ENCODE measurements at places on chromosomes 2 and 18.
A peak's percentile ranks its signal among the peaks of the same experiment; 100 is the strongest.

DNA sequence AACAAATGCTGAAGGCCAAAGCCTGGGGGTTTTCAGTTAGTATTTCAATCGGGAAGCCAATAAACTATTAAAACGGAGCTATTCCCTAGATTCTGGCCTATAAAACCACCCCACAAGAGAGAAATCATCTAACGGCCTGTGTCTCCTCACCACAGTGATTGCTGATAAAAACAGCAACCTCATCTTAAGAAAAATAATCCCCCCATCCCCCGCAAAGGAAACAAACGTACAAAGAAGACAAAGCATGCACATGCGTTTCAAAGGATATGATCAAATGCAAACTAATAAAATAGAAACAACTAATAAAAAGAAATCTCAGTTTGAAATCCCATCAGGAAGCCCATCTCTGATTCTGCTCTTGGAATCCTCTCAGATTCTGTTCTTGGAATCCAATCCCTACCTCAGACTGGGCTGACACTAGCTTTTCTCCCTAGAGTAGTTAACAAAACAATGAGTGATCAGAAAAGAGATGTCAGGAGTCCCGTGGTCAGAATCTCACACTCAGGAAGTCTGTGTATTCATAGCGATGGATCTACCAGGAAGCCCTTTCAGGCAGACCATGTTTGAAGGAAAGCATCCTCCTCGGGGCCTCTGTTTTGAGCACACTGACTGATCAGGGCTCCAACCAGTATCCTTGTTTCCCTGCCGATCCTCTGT lies 150.7 kb downstream of the THADA start:
- no peak for DNase-seq

DNA sequence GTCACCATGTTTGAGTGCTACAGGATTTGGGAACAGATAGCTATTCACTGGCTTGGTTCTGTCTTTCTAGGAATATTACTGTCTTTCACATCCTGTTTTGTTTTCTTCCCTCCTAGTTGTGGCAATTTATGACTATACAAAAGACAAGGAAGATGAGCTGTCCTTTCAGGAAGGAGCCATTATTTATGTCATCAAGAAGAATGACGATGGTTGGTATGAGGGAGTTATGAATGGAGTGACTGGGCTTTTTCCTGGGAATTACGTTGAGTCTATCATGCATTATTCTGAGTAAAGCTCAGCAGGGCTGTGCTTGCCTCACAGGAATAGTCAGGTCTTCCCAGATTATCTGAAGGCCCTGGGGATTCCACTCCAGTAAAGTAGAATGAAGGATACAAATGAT lies 98.9 kb downstream of the ABI2 start:
- no peak for DNase-seq

- DNase-seq = no peak
Measured at GRCh38 chr2:479031-479430, 191.1 kb upstream of the ALKAL2 start.

DNA sequence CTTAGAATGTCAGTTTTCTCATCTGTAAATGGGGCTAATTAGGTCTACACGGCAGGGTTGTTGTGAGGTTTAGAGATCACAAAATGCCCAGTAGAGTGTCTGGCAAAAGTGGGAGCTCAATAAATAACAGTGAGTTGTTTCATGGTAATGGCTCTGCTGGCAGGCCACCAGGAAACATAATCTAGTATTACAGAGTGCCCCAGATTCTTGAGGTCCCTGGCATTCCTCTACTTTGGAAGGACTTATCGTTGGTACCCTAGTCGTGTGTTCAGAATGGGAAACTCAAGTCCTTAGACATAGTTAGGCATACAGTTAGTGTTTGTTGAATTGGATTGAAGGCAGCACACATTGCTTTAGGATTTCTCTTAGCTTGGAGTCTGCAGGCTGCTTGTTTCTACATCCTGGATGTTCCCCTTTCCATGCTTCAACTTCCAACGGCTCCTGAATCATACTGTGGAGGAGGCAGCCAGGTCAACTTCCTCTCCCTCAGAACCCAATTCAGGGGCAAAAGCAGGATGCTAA lies 161.5 kb upstream of the FOSL2 start:
- DNase-seq = no peak

GRCh38 chr2:19667085-19667484 lies 234.7 kb downstream of the TTC32 start:
- no peak for DNase-seq

- no peak for DNase-seq
Measured at GRCh38 chr2:37322368-37322767, 2.3 kb downstream of the PRKD3 start.

- no peak for DNase-seq
Measured at GRCh38 chr2:120844070-120844738, 108.5 kb downstream of the GLI2 start.

GRCh38 chr2:174052584-174052976 lies 87.4 kb upstream of the SP3 start:
- no peak for DNase-seq

DNA sequence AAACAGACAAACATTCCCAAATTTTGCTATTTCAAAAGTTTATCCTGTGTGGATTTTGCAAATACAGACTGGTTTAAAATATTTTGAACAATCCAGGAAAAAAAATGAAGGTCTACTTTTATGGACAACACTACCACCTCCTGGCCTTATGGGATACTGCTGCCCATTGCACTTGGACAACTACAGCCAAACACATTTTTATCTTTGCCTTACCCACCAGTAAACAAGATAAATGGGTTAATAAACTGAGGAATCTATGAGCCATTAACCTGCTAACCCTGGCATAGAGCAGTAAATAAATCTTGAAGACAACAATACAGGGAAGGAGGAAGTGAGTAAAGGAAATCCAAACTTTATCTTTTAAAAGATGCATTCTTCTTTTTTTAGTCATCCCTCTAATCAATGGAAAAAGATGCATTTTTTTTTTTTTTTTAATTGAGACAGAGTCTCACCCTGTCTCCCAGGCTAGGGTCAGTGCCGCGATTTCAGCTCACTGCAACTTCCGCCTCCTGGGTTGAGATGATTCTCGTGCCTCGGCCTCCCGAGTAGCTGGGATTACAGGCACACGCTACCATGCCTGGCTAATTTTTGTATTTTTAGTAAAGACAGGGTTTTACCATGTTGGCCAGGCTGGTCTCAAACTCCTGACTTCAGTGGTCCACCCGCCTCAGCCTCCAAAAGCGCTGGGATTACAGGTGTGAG lies 2.1 kb upstream of the SPIRE1 start:
- DNase-seq = no peak

- no peak for DNase-seq
Measured at GRCh38 chr2:239551206-239551605, 150.4 kb upstream of the HDAC4 start.

DNA sequence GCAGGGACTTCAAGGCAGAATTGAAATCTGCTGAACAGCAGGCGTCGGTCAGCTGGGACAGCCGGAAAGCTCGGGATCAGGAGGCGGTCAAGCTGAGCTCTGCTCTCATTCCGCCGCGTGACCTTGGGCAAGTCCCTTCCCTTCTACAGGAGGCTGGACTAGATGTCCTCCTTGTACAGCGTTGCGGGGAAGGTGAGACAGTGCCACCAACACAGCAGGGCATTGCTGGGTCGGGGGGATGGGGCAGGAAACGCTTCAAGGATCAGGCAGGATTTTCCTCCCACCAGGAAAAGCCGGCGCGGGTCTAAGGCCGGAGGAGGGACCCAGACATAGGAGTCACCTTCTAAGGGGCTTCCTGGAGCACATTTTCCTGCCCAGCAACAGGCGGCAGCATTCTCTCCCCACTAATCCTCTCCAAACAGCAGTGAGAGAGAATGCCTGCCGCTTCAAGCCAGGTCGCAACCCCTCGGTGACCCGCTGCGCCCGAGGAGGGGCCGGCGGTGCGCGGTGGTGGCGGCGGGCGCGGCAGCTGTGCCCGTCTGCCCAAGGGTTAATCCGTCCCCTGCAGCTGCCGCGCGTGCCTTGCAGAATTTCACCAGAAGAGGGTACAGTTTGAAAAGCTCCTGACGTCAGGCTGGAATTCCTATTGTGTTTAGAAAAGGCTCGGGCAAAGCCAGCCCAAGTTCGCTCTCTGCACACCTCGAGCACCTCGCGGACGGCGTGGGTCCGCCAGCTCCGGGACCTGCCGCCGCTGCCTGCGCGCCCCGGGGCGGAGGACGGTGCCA lies at the start of gene KCNF1:
KCNF1 (plus strand) TSS at position 644 of the 785 bp plus-strand sequence. CDS start 493 bp downstream, outside the sequence.
- DNase-seq = no peak

- DNase-seq = no peak
Measured at GRCh38 chr2:112671801-112672200, 26.1 kb downstream of the SLC20A1 start.

DNA sequence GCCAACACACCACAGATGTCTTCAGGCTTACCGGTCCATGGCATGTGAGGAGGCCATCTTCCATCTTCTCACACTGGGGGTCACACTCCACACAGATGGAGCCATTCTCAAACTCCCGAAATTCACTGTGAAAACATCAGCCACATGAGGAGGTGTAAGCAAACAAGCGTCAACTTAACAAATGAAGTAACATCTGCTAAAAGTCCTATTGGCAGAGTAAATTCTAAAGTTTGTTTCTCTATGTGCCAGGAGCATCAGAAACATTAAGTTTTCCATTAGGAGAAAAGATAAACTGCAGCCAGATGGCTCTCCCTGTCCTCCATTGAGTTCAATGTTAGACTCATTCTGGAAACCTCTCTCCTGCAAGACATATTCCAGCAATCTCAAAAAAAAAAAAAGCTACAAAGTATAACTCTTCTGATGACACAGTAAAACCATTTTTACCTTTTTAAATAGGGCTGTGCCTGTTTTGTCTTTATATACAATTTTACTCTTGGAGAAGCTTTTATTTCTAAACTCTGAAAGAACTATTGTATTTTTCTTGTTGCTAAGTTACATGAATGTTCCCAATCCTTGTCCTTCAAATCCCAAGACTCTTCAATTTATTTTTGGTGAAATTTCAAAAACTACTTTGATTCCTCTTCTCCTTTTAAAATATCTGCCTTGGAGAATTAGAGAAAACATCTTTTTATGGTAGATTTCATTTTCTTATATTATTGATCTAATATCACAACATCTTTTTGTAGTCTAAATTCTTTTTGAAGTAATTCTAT lies 865.3 kb downstream of the ERBB4 start:
- DNase-seq = no peak

DNA sequence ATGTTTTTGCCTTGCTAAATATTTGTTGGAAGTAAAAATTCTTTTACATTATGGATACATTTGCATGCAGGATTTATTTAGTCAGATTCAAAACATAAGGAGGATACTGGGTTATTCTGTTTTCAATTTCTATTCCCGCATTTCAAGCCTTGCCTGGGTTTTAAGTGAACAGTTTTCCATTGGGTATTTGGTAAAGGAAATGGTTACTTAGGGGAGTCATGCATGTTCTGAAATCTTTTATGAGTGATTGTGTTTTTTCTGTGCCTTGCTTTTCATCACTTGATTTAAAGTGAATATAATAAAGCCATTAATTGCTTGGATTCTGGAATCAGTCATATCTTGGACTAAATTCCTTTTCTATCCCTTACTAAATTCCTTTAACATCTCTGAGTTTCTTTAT lies 12.0 kb upstream of the SP9 start:
- DNase-seq = no peak

- peak; percentile 56 for DNase-seq
Measured at GRCh38 chr18:51666763-51667191, 469.3 kb upstream of the MEX3C start.

GRCh38 chr2:171394164-171394740 lies 39.5 kb downstream of the METTL8 start:
- DNase-seq = no peak

GRCh38 chr2:7020059-7020458 lies 102.8 kb downstream of the RNF144A start:
- no peak for DNase-seq

GRCh38 chr2:97751752-97752151 lies 38.4 kb downstream of the ZAP70 start:
- DNase-seq = no peak

- DNase-seq = no peak
Measured at GRCh38 chr2:207054521-207054920, 111.2 kb downstream of the KLF7 start.

DNA sequence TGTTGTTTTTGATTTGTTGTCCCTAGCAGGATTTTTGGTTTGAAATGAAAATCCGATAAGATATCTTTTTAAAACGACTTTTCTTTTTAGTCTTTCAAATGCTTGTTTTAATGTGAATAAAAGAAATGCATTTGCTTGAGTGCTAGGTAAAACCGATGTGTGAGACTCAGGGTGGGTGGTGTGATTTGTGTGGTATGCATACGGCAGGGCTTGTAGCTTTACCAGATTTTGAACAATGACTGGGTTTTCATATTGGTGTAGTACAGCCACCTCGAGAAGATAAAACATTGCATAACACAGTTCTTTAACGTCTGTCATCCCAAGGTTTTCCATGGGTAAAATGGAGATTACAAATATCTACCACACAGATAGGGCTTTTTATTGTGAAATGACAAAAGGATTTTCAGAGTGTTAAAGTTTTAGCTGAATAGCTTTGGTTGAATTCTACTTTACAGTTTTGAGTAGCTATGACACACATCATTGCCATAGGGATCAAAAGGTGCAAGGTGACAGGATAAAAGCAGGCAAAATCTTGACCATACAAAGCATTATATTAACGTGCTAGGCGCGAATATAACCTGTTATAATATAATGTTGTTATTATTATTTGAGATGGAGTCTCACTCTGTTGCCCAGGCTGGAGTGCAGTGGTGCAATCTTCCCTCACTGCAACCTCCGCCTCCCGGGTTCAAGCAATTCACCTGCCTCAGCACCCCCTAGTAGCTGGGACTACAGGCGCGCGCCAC lies 824 bp upstream of the ZNF638 start:
- DNase-seq = no peak

GRCh38 chr18:6796511-6796910 lies 67.0 kb downstream of the ARHGAP28 start:
- DNase-seq = no peak

GRCh38 chr2:37436323-37436722 lies 91.9 kb downstream of the QPCT start:
- DNase-seq = no peak

DNA sequence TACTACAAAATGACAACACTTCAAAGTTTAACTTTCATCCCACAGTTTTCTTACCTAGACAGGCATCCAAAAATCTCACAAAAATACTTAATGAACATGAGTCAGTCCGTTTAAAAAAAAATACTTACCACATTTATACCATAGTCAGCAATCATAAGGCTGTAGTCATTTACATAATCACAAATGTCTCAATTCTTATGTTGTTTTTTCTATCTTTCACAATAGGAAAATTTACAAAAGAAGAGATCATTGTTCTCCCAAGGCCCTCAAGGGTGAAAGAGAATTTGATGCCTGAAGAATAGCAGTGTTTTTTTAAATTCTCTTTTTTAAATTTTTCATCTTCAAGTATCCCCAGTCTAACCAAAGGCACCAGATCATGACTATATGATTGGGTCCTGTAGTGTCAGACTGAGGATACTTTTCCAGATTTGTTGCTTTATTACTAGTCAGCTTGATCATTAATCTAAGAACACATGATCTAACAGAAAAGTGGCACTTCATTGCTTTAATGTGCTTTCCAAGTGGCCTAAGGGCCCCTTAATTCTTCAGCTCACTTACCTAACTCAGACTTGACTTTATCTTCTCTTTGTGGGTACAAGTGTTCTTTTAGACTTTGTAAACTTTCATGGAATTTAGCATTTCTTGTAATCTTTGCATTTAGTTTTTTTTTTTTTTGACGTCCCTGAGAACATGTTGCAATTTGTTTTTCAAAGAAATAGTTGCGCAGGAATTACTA lies 4.7 kb downstream of the SCYGR5 start:
- no peak for DNase-seq

GRCh38 chr2:59276033-59276432 lies 1034.9 kb upstream of the FANCL start:
- no peak for DNase-seq

- no peak for DNase-seq
Measured at GRCh38 chr2:20609349-20609994, 41.4 kb downstream of the HS1BP3 start.

- no peak for DNase-seq
Measured at GRCh38 chr2:64787698-64788097, 134.0 kb upstream of the SERTAD2 start.

Data from amygdala (tissue), 56 donors.